ENCODE measurements at places on chromosomes 12 and 14. TPM values are rescaled to one million over a fixed set of nuclear protein-coding genes. Genes with fewer than 3 reads are reported as not detected.

TIMELESS gene
- 103 TPM for total RNA-seq

FAM186B gene
- 2.8 TPM for total RNA-seq

RHEBL1 gene
- 3.1 TPM for total RNA-seq

VRTN gene
- total RNA-seq, result not detected

DUSP6 gene
- total RNA-seq, result 2.2 TPM

PLEKHG7 gene
- total RNA-seq, result 0.29 TPM

ENDOU gene
- total RNA-seq, result not detected

CPNE6 gene
- not detected for total RNA-seq

PCED1B gene
- total RNA-seq, result 19.3 TPM

PTPRQ gene
- not detected for total RNA-seq

IAPP gene
- not detected for total RNA-seq

GPR65 gene
- total RNA-seq, result 8.2 TPM

OR6C2 gene
- total RNA-seq, result not detected

TBX3 gene
- not detected for total RNA-seq

KRT3 gene
- not detected for total RNA-seq

MAP4K5 gene
- total RNA-seq, result 36.7 TPM

P2RX7 gene
- 0.48 TPM for total RNA-seq

ACOT4 gene
- not detected for total RNA-seq

KLRC2 gene
- not detected for total RNA-seq

CIROP gene
- not detected for total RNA-seq

CAMKK2 gene
- 28.8 TPM for total RNA-seq

TAS2R30 gene
- 6.0 TPM for total RNA-seq

BCL2L14 gene
- not detected for total RNA-seq

COX6A1 gene
- 449 TPM for total RNA-seq

KCNC2 gene
- total RNA-seq, result not detected

M6PR gene
- total RNA-seq, result 131 TPM

CKAP4 gene
- total RNA-seq, result 31.9 TPM

SELPLG gene
- total RNA-seq, result 25.3 TPM

ASPG gene
- not detected for total RNA-seq

ESRRB gene
- not detected for total RNA-seq

SIRT4 gene
- total RNA-seq, result 1.4 TPM

TRMT5 gene
- 14.5 TPM for total RNA-seq

EP400 gene
- 59.7 TPM for total RNA-seq

FOXN4 gene
- total RNA-seq, result 5.1 TPM

UNC79 gene
- total RNA-seq, result 0.09 TPM

OVCH1 gene
- total RNA-seq, result not detected

NCAPD2 gene
- 225 TPM for total RNA-seq

KRT2 gene
- total RNA-seq, result not detected

AJUBA gene
- total RNA-seq, result 0.37 TPM

ADCY6 gene
- total RNA-seq, result not detected

EFS gene
- total RNA-seq, result not detected

OASL gene
- not detected for total RNA-seq

SPTB gene
- total RNA-seq, result not detected

NUDT14 gene
- 37.5 TPM for total RNA-seq

RAD52 gene
- 20.7 TPM for total RNA-seq

REM2 gene
- total RNA-seq, result 2.1 TPM

USP5 gene
- total RNA-seq, result 129 TPM

EPYC gene
- not detected for total RNA-seq

PTPRR gene
- total RNA-seq, result not detected

IL31 gene
- not detected for total RNA-seq

LUM gene
- not detected for total RNA-seq

IFNG-AS1 gene
- total RNA-seq, result 36.8 TPM

TMEM132C gene
- total RNA-seq, result not detected

Data from OCI-LY7 (cell line).